ENCODE measurements at places on chromosomes 6 and 20.

- no peak for DNase-seq
These were observed 47.1 kb upstream of the TBC1D7 start for GRCh38 chr6:13375360-13375878.

- DNase-seq: peak; percentile 3
These were observed 45.1 kb downstream of the LHFPL5 start for GRCh38 chr6:35850208-35850607.

DNA sequence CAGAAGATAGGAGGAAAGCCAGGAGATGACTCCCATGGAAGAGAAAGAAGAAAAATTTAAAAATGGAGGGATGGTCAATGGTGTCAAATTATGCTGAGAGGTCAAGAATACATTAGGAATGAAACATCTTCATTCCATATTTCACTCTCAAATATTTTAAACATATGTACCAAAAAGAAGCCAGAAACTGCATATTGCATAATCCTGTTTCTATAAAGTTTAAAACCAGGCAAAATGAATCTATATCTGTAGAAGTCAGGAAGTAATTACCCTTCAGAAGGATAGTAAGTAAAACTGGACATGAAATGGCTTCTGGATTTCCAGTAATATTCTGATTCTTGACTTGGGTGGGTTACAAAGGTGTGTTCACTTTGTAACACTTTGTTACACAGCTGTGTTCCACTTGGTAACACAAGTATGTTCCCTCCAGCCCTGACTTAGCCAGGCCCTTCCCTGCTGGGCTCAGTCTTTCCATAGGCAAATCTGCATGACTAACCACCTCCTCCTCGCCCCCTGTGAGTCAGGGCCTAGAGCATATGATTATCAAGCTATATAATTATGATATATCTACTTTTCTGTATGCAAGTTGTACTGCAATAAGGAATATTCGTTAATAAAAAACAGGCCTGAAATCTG is 20.2 kb upstream of the C6orf141 start:
- DNase-seq: no peak

DNA sequence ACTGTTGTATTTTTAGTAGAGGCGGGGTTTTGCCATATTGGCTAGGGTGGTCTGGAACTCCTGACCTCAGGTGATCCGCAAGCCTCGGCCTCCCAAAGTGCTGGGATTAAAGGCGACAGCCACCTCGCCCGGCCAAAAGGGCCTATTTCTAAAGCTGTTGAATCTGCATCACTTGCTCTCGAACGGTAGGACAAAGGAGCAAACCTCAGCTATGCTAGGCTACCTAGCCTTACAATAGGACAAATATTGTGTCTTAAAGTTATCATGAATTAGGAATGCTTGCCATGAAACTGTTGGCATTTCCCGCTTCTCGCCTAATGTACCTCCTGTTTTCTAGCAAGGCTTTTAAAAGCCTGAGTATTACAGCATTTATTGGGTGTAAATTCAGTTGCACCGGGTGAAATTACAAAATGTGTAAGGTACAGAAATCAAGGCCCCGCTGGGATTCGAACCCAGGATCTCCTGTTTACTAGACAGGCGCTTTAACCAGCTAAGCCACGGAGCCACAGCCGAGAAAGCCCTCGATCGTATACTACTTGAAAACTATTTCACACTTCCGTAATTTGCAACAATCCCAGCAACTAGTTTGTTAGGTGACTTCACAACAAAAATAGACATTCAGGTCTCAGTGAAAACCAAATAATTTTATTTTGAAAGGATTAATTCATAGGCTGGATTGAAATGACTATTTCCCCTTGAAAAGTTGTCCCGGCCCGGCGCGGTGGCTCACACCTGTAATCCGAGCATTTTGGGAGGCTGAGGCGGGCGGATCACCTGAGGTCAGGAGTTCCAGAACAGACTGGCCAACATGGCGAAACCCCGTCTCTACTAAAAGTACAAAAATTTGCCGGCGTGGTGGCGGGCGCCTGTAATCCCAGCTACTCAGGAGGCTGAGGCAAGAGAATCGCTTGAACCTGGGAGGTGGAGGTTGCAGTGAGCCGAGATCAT is 211.6 kb upstream of the ZNF184 start:
- peak; percentile 70 for DNase-seq

GRCh38 chr6:142929751-142930358 is 15.1 kb downstream of the HIVEP2 start:
- no peak for DNase-seq

- no peak for DNase-seq
These were observed 15.6 kb downstream of the ILRUN start for GRCh38 chr6:34680802-34681515.

DNA sequence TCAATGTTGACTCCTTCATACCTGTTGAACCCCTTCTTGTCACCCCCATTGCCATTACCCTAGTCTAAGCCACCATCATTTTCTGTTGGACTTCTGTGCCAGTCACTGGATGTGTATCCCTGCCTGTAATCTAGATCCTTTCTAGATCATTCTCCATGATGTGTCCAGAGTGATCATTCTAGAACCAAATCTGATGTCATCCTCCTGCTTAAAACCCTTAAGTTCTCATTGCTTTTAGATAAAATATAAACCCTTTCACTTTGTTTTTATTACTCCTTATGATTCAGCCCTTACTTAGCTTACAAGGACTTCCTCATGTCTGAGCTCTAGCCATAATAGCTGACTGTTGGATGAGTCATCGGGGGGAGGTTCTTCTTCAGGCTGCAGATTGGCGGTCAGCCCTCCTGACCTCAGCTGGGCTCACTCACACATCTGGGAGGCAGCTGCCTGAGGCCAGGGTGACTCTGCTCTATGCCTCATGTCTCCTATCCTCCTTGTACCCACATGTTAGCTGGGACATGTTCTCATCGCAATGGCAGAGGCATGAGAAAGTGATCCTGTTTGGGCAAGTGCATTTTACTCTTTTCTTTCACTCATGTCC is 287.6 kb downstream of the ESR1 start:
- peak; percentile 85 for DNase-seq

DNA sequence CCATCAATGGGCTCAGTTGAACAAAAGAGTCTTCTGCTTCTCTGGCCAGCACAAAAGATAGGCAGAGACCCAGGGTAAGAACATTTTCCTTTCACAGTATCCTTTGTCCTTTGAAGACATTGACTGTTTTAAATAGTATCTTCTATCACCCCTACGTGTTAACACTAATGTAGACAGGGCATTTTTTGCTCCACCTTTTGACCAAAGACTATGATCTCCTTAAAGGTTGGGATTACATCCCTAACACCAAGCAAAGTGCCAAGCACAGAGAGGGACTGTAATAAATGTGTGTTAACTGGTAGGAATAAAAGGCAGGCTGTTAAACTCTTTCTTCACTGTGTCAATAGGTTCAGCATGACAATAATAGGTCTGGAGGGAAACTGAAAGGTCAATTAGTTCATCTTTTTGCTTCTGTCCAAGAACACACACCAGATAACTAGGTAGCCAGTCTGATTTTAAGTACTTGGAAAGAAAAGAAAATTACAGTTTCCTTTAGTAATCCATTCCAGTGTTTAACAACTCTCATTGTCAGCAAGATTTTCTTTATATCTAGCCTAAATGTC is 63.6 kb upstream of the NOX3 start:
- DNase-seq: no peak
